ENCODE measurements at places on chromosomes 12 and 14. TPM values are rescaled to one million over a fixed set of nuclear protein-coding genes. Genes with fewer than 3 reads are reported as not detected.

- DNase-seq, result no peak
These were observed 160.1 kb downstream of the TMX1 start for GRCh38 chr14:51400139-51400538.

GRCh38 chr12:6476489-6476888 is 6.0 kb upstream of the VAMP1 start:
- no peak for DNase-seq

- DNase-seq, result no peak
These were observed 71.5 kb upstream of the SFSWAP start for GRCh38 chr12:131639270-131639940.

DNA sequence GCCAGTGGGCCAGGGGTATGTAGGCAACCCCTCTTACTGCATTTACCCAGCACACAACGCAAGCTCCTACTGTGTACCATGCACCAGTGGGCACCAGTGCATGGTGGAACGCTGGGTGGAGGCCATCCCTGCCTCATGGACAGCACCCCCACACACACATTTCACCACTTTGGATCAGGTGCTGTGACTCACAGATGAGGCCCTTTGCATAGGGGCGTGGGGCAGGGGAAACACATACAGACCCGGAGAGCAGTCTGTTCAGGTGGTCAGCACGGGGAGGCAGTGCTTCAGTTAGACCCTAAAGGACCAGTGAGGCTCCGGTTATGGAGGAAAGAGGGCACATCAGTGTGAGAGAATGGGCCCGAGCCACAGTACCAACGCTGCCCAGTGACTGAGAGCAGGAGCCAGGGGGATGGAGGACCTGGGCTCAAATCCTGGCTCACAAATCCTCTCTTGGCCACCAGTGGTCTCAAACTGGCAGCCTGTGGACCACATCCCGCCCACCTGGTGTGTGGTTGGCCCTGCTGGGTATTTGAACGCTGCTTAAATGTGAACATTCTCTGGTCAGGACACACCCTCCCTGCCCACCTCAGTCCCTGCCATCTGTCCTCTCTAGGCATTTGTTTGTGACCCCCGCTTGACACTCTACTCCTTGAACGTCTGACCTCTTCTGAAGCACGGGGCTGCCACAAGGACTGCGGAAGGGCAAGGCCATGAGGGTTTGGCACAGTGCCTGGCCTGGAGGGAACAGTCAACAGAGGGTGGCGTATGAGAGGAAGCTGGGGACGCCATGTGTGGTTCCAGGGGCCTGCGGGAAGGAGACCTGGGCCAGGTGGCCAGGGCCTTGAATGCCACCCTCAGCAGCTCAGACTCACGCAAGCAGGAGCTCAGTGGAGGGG is 46.7 kb downstream of the FAM222A start:
- peak; percentile 53 for DNase-seq

GRCh38 chr14:94823556-94824341 is 53.8 kb upstream of the GSC start:
- no peak for DNase-seq

DNA sequence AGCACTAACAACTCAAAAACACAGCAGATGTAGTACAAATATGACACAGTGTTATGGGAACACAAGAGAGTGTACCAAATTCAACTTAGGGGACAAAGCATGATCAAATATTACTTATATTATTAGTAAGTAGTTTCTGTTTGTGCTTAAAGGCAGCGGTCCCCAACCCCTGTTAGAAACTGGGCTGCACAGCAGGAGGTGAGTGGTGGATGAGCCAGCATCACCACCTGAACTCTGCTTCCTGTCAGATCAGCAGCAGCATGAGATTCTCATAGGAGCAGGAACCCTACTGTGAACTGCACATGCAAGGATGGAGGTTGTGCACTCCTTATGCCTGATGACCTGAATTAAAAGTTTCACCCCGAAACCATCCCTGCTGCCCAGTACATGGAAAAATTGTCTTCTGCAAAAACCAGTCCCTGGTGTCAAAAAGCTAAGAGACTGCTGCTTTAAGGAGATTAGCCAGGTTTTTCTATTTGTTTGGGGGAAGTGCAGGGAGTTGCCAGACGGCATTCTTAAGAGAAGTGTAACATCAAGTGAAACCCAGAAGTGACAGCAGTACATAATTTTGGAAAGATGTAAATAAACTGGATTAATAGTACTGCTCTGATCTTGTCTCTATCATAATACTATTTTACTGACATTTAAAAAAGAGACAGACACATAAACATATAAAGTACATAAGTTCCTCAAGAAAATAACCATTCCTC is 26.7 kb downstream of the GTF2A1 start:
- no peak for DNase-seq

- DNase-seq, result no peak
These were observed 4.2 kb upstream of the SLC8A3 start for GRCh38 chr14:70192915-70193314.

GRCh38 chr12:1104088-1104800 is 113.2 kb downstream of the ERC1 start:
- DNase-seq, result no peak

DNA sequence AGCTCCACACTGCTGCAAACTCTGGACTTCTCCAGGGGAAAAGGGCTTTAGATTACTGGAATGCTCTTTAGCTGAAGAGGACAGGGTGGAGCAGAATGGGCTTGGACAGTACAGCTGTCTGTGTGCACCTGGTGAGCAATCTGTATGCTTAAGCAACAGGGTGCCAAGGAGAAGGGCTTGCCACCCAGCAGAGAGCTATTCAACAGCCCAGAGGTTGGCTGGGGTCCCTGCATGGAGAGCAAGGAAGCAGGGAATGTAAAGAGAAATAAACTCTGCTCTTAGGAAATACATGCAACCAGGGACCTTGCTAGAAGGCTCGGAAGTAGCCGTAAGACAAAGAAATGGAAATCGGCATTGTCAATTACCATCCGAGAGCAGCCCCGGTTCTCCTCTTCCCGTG is 53.0 kb upstream of the CORO1C start:
- DNase-seq, result no peak

RD3L gene
- not detected for total RNA-seq

SLC41A2 gene
- 15.6 TPM for total RNA-seq

TMTC1 gene
- total RNA-seq, result 176 TPM
